ENCODE measurements at places on chromosomes 1 and 21. TPM values are rescaled to one million over a fixed set of nuclear protein-coding genes. Genes with fewer than 3 reads are reported as not detected.

The SLC22A15 gene
- 1.0 TPM for total RNA-seq

The MARK1 gene
- total RNA-seq = 0.32 TPM

The KRTAP11-1 gene
- not detected for total RNA-seq

The TMEM269 gene
- 0.15 TPM for total RNA-seq

The LRRIQ3 gene
- 0.74 TPM for total RNA-seq

Measured in A549 treated with Hydrocortisone at 1 μM for 4 hours (cell line).